ENCODE measurements at places on chromosomes 4 and X.
A peak's percentile ranks its signal among the peaks of the same experiment; 100 is the strongest.

GRCh38 chr4:155402941-155403340 is 26.2 kb upstream of the MAP9 start:
- no peak for DNase-seq

- DNase-seq: no peak
Measured at GRCh38 chr4:129545599-129546278, 449.8 kb downstream of the C4orf33 start.

GRCh38 chrX:111376897-111377578 is 35.0 kb downstream of the DCX start:
- DNase-seq: peak; percentile 0

DNA sequence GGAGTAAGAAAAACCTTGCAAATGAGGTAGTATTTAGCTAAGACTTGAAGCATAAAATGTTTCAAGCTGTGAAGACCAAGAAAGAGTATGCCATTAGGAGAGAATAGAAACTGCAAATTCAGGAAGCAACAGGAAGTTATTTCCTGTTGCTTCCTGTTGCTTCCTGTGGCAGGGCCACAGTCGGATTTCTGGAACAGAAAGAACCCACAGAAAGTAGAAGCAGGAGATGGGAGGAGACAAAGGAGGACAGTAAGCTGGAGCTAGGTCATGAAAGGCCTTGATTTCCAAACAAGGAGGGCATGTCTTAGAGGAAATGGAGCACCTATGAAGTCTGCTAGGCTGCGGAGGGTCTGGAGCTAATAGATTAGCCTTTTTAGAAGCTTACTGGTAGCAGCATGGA is 17.2 kb downstream of the ASB11 start:
- DNase-seq: no peak

DNA sequence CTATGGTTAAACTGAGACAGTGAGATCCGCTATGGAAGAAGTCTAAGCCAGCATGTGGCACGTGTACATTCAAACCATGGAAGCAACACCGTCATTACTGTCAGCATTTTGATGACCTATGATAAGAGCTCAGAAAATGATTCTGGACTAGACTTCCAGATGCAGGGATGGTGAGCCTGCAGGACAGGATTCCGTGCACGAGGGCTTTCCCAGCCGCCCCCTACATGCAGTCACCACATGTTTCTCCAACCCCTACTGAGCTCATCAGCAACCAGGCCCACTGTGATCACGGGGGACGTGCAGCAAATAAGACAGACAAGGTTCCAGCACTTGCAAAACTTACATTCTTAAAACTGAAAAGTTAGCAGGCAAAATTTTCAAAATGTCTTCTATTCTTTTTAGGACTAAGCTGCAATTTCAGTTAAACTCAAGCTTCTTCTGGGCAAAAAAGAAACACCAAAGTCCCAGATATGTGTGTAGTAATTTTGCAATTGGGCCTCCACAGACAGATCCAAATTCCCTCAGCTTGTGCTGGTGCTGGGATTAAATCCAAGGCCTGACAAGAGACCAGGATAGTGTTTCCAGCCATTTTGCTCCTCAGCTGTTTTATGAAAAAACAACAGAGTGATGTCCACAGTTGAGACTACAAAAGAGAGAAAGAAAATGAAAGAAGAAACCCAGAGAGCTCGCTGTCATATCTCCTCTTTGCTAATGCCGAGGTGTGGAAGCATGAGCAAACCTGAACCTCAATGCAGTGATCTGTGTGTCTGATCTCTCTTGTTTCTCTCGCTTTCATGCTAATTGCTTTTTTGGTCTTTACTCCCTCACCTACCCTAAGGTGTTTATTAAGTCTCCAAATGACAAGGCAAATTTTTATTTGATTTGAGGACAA is 118.2 kb downstream of the AFAP1 start:
- no peak for DNase-seq

GRCh38 chr4:145734576-145735346 is 54.8 kb downstream of the C4orf51 start:
- no peak for DNase-seq

DNA sequence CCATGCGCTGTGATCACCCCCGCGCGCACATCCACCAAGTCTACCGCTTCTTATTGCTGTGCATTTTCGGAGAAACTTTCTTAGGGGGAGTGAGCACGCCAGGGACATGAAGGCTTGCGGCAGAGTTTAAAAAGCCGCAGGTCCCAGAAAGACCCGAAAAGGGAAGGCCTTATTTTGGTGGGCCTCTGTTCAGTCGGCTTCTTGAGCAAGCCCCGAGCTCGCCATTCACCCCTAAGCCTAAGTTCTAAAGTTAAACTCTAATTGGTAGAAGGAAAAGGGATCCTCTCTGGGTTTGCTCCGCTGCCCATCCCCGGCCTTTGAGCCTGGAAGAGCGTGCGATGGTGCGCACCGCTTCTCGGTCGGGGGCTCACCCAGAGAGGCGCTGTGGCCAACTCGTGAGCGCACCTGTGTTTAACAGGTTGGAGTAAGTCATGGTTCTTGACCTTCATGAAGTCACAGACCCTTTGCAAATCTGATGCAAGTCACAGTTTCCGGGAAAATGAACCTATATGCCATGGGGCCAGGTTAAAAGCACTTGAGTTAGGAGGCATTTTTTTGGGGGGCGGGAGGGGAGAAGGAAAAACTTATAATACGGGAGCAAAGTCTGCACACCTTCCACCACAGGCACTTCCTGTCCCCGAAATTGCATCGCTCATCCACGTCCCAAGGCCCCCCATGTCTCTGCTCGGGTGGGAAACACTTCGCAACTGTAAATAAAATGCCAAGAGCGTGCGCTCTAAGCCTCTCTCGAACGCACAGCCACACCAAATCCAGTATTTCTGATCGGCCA is 1.9 kb downstream of the PHOX2B start:
- DNase-seq: no peak

DNA sequence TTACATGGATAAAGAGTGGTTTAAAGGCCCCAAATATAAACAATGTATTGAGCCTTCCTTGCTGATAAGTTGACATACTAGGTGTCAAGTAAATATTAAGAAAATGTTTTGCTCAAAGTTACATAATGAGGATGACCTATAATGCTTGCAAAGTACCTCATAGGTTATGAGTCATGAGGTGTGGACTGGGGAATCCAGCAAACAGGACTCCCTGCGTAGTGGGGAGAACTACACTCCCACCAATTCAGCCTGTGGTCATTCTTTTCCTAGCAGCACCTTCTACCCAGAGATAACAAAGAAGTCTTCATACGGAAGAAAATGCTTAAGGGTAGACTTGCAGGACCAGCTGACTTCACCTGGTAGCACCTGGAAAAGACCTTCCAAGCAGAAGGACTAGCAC is 418.9 kb upstream of the CPEB2 start:
- DNase-seq: no peak

DNA sequence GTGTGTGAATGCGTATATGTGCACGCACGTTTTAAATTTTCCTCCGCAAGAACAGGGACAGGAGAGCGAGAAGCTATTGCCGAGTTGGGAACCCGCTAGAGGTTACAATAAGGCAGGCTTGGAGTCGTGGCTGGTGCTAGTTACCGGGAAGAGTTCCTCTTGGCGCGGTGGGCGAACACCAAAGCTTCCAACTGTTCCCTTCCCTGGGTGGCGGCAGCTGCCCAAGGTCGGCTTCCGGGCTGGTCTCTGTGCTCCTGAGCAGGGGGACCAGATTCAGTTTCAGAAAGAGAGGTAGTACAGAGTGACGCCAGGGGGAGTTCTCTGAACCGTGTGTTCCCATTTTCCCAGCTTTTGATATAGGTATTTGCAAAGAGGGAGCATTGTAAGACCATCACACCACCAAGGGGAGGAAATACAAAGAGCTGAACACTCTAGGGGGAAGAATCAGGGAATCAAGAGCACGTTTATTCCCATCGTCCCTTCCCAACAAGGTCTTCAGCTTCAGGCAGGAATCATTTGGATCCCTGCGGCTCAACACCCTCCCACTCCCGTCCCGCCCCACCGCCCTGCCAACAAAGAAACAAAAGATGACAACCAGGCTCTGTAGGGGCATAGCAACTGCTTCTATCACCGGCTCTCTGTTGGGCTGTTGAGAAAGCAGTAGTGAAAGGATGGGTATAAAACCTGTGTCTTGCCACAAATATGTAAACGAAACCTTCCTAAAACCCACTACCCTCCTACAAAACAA is 113.6 kb upstream of the TEX13C start:
- peak; percentile 32 for DNase-seq

GRCh38 chr4:93772858-93773257 is 55.7 kb upstream of the ATOH1 start:
- DNase-seq: no peak

DNA sequence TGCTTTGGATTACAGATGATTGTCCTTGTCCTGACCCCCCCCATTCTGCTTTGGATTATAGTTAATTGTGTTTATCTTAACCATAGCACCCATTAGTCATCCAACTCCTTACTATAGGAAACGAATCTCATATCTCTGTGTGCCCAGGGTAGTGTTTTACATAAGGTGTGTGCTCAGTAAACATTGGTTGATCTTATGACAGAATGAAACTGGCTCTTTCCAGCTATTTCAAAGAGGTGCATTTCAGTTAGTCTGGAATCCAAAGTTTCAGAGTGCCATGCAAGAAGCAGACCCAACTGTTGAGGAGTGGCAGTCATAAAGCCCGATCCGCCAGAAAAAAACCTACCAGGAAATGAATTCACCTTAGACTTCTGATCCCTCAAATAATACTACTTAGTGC is 14.7 kb downstream of the TRIM2 start:
- DNase-seq: no peak

- DNase-seq: no peak
Measured at GRCh38 chr4:174110180-174110579, 173.3 kb downstream of the FBXO8 start.

- DNase-seq: no peak
Measured at GRCh38 chrX:103175944-103176753, 38.8 kb upstream of the BEX4 start.

DNA sequence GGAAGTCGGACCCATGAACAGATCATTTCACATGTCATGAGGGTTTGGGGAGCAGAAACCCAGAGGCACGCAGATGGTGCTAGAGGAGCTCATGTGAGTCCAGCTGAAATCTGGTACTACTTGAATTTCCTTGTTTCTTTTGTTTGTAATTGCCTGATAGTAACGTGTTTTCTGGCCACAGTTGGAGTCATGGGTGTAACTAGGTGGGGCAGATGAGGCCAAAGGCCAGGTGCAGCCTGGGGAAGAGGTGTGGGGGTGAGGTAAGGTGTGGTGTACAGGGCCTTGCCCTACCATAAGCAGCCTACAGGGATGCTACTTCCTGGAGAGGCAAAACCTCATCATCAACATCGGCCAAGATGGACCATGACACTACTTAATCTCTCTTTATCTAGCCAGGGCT is 271.4 kb downstream of the PTTG2 start:
- no peak for DNase-seq

DNA sequence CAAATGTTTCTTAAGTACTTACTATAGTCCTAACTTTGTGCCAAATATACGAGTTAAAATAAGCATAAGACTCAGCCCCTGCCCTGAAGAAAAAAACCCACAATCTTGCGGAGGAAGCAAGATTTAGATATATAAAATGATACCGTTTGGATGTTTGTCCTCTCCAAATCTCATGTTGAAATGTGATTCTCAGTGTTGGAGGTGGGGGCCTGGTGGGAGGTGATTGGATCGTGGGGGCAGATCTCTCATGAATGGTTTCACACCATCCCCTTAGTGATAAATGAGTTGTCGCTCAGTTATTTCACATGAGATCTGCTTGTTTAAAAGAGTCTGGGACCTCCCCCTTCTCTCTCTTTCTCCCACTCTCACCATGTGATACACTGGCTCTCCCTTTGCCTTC is 28.7 kb downstream of the EFHC2 start:
- no peak for DNase-seq

DNA sequence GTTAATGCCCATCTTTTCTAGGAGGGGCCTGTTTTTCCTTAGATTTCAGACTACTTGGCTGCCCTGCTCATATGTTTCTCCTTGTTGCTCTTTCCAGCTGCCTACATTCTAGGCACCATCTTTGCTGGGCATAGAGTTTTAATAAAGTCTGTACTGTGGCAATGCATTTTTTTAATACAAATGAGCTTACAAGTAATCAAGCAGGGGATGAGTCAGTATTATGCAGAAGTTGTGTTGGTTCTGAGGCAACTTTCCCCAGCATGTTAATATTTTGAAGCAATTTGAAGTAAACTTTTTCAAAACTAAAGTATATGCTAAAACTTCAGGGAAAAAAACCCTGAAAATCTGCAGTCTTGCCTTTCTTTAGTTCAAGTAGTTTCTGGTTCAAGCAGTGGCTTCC is 372.0 kb upstream of the GATB start:
- DNase-seq: no peak

- DNase-seq: no peak
Measured at GRCh38 chr4:92012899-92013867, 290.6 kb upstream of the GRID2 start.

DNA sequence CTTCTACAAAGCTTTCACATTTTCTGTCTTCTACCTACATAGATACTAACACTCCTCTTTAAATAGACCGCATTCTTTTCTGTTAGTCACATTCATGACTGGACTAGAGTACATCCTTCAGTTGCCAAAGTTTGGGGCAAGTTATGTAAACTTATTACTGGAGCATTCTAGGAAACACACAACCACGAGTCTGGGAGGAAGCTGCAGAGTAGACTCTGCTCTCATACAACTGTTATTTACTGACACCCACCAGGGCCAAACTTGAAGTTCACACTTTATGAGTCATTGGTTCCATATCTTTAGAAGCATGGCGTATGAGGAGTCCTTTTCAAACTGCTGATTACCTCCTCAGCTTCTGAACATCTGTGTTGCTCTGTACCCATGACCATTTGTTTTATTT is 87.0 kb downstream of the RNF150 start:
- no peak for DNase-seq

DNA sequence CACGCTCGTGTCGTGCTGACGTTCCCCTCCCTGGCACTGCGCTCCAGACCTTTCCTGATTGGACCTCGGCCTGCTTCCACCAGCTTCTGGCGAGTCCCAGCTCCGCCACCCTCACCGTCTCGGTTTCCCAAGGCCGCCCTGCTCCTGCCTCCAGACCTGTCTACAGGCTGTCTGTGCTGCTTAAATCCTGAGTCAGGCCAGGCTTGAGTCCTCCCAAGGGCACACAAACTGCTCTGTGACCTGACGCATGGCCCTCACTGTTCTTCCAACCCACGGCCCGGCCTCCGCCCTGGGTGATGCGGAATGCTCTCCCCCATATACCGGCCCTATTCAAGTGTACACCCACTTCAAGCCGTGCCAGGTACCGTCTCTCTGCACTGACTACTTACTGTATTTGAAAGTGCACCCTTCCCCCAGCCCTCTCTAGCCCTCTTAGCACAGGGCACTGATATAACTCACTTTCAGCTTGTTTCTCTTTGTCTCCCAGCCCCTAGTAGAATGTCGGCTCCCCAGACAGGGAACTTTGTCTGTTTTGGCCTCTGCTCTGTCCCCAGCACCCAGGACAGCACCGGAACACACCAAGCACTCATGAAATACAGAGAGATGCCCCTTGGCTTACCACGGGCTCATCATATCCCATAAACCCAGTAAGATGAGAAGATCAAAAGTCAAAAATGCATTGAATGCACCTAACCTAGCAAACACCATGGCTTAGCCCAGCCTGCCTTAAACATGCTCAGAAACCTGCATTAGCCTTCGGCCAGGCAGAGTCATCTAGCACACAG is 63.1 kb upstream of the AFAP1 start:
- DNase-seq: peak; percentile 22

Data from caudate nucleus (tissue), 63 donors.